ENCODE measurements at places on chromosomes 5 and 9.

- no peak for DNase-seq
Observed at GRCh38 chr5:149195337-149195887, 54.1 kb downstream of the ABLIM3 start.

GRCh38 chr9:134660407-134660806, 18.8 kb downstream of the COL5A1 start:
- DNase-seq: no peak

- no peak for DNase-seq
Observed at GRCh38 chr5:6594066-6594465, 38.8 kb downstream of the NSUN2 start.

GRCh38 chr9:127918183-127919107, 1.6 kb upstream of the ST6GALNAC4 start:
- no peak for DNase-seq

- no peak for DNase-seq
Observed at GRCh38 chr5:128487041-128487440, 51.0 kb downstream of the FBN2 start.

GRCh38 chr9:133855371-133855770, 117.2 kb upstream of the SARDH start:
- no peak for DNase-seq

GRCh38 chr5:91541696-91542095, 158.6 kb upstream of the ARRDC3 start:
- DNase-seq: no peak

DNA sequence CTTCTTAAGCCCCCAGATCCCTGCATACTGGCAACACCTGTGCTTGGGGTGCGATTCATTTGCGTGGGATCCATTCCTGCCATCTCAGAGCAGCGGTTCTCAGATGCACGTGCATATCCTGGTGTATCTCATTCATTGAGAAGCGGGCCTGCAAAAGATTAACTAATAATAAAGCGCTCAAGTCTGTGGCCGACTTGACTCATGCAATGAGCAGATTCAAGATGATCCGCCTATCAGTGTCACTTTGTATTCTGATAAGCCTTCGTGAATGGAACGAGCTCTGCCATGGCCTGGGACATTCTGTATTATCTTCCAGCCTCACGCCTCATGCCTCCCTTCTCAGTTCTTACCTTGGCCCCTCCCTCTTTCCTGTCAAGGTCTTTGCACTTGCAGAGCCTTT, 22.3 kb downstream of the C1QTNF2 start:
- DNase-seq: no peak

DNA sequence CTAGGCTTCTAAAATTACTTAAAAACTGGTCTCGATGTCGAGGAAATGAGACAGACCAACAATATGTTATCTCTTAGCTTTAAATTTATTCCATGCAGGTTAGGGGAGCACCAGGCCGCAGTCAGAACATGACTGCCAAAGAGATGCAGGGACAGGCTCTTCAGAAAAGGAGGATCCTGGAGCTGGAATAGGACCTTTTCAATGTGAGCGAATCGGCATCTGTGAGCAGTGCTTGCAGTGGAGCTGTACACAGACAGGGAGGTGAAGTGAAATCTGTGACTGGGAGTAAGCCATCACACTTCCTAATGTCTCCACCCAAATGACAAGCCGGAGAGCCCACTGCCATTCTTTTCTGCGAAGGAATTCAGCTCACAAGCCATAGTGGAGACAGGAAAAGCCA, 78.2 kb downstream of the EFNA5 start:
- no peak for DNase-seq

DNA sequence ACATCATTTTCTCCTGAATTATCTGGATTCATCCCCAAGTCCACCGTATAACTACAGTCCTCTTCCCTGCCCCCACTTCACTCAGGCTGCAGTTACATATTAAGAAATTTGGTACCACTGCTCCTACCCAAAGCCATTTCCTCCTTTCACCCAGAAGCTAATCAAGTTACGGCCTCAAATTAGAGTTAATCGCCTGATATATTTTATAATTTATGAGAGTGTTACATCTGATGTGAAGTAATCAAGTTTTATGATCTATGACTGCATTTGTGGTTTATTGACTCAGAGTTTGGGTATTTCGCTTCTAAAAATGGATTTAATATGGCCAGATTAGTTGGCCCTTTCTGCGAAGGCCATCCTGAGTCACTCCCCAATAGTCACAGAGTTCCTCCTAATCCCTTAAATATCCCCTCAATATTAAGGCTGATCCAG, 223.6 kb upstream of the KIF2A start:
- no peak for DNase-seq

GRCh38 chr5:57094753-57095683, 78.8 kb upstream of the GPBP1 start:
- DNase-seq: no peak

DNA sequence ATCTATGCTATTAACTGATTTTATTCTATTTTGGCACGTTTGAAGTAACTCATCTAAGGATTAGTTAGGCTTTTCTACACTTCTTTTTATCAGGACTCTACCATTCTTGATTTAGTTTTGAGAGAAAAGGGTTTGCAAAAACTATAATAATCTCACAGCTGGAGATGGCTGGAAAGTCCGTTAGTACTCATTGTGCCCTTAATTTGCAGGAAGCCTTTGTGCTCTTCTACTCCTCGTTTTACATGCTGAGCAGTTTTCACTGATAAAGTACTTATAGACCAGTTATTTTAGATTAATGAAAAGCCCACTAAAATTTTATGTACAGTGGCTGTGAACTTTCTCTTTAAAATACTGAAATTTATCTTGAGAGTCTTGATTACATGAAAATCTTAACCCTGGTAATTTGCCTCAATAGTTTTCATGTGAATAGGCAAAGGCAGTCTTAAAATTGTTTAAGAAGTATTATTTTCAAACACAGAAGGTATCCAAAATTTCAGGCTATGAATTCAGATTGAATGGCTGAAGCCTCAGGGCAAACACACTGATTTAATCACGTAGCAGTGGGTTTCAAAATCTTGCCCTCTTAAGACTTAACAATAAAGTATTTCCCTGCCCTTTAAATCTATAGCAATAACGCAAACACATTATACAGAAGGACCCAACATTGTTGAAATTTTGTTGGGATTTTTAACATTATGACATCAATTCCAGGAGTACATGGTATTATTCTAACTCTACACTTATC, 18.6 kb downstream of the MLLT3 start:
- DNase-seq: no peak

DNA sequence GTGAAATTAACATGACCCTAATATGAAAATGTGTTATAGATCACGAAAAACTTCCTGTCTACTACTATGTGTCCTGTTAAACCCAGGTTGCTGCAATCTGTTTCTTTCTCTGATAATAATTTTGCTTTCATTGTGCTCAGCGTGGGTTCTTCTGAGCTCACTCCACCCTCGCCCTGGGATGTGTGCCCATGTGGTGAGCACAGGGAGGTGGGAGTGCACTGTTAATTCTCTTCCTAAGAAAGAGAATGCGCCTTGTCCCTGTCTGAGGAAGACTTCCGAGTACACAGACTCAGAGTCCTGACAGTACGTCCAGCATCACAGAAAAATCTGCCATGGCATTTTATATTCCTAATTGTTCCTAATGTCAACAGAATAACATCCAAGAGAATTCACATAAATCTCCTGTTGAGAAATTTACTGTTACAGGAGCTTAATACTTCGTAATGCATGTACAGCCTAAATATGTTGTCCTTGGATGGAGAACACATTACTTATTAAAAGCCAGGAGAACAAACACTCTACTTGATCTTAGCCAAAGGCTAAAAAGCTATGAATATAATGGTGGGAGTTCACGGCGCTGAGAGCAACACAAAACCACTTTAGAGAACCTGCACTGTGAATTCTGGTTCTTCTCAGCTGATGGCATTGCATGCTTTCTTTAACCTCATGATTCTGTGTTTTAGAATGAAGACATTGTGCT, 102.6 kb downstream of the PDE4D start:
- DNase-seq: no peak

- no peak for DNase-seq
Observed at GRCh38 chr5:143985832-143986515, 174.0 kb downstream of the HMHB1 start.

DNA sequence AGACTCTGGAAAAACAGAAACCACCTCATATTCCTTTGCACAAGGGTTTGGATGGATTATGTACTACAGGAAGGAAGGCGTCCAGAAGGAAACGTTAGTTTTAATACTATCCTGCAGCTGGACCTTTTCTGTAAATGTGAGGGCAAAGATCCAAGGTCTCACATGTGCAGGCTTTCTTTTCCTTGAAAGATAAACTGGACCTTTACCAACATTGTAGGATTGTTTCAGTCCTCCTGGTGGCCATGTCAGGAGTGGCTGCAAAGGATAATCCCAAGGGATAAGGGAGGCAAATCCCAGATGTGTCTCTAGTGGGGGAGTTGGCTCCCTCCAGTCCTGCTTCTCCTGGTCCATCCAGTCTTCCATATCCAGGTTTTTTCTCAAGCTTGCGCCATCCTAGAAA, 397.5 kb downstream of the HTR1A start:
- DNase-seq: no peak

DNA sequence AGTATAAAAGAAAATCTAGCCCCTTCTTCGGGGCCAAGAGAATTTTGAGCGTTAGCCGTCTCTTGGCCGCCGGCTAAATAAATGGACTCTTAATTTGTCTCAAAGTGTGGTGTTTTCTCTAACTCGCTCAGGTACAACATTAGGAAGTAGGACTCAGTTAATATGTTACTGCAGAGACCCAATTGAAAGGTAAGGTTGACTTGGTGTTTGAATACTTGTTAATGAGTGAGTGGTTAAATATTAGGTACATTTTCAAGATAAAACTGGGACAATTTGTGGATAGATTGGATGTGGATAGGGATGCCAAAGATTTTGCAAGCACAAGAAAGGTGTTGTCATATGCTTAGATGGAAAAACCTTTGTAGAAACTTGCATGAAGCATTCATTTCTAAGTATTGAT, 1177.3 kb upstream of the CDH18 start:
- no peak for DNase-seq

DNA sequence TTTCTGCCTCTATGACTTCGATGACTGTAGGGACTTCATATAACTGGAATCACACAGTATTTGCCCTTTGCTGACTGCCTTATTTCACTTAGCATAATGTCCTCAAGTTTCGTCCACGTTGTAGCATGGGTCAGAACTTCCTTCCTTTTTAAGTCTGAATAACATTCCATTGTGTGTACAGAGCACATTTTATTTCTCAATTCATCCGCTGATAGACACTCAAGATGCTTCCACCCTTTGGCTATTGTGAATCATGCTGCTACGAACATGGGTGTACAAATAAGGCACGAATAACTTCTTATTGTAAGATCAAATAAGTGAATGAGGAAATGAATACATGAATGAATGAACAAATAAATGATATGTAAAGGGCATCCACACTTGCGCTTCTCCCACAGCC, 13.0 kb downstream of the BARX1 start:
- DNase-seq: no peak

DNA sequence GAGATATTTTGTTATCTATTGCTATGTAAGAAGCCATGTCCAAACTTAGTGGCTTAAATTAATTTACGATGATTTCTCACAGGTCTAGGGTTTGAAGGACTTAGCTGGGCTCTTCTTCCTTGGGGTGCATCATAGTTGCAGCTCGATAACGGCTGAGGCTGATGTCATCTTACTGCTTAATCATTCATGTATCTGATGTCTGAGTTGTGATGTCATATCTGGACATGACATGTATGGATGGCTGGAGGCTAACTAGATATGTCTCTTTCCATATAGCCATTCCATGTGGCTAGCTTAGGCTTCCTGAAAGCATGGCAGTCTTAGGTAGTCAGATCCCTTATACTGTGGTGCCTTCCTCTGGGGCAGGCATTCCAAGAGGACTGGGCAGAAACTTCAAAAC, 31.6 kb downstream of the ADGRV1 start:
- DNase-seq: no peak

- DNase-seq: no peak
Observed at GRCh38 chr5:87302061-87302460, 34.4 kb downstream of the RASA1 start.

- no peak for DNase-seq
Observed at GRCh38 chr5:135025730-135026644, 8.0 kb downstream of the PITX1 start.

GRCh38 chr9:118455788-118456187, 751.6 kb downstream of the TLR4 start:
- no peak for DNase-seq

DNA sequence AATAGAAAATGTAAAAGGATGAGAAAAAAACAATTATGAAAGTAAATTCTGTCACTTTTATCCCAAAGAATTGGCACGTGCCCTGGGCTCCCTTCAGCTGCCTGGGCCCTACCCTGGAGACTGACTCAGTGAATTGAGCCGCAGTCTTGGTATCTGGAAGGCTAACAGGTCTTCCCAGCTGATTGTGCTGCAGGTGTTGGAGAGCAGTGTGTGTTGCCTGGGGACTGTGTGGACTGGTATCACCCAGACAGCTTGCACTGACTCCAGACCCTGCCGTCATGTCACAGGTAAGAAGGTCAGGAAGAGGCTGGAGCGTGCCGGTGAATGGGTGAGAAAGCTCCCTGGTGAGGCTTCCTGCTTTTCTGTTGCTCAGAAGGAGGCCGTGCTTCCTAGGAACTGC, 83.3 kb downstream of the AOPEP start:
- DNase-seq: no peak

GRCh38 chr5:165161204-165161603, 1655.8 kb downstream of the MAT2B start:
- no peak for DNase-seq

- DNase-seq: no peak
Observed at GRCh38 chr9:123324767-123325183, 31.2 kb upstream of the CRB2 start.

GRCh38 chr5:119275601-119276173, 80.1 kb upstream of the TNFAIP8 start:
- DNase-seq: no peak

GRCh38 chr5:178793151-178793550, 62.7 kb upstream of the ZNF354A start:
- DNase-seq: no peak

DNA sequence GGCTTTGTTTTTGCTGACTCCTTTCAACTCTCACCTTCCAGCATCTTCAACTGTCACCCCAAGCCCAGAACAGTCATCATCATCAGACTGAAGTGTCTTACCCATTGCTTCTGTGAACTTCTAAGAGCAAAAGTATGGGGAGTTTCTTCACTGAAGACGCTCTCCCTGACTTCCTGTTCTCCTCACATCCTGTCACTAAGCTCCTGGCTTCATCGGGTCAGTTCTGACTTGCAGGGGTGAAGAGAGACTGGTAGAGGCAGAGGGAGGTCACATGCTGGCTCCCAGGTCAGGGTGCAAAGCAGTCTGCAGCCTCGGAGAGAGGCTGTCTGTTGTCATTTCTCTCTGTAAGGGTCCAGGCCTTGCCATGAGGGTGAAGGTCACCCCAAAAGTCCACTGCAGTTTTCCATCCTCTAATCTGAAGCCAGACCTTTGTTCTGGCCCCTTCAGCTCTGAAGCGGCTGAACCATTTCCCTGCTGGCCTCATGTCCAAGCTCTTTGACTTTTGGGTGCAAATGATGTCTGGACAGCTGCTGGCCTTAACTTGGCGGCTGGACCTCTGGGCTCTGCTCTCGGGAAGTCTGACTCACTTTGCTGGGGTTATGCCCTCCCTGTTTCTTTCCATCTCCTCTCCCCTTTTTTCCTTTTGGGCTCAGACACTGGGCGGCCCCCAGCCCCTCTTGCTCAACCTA, 305.0 kb downstream of the RAB3C start:
- DNase-seq: no peak
